ENCODE measurements at places on chromosomes 3 and 15. TPM values are rescaled to one million over a fixed set of nuclear protein-coding genes. Genes with fewer than 3 reads are reported as not detected.

DNA sequence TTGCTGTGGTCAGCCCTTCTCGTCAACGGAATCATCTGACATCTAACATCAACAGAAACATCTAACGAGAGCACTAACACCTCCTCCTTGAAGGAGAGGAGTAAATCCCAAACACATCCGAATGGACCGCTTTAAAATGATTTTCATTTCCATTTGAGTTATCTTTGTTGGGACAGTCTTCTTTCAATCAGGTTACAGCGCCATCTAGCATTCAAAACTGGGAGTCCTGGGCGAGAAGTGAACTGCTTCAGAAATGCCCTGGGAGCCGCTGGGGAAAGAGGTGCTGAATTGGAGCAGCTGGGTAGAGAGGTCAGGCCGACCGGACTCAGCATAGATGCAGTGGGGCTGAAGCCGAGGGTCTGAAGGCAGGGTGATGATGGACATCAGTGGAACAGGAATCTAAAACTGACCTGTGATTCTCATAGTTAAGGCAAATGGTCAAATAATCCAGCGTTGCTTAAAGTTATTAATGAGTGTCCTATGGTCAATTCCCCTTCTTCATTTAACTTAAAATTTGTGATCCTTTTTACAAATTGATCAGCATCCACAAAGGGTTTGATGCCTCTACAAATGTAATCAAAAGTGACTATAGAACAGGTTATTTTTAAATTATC is 170.0 kb upstream of the NDN start:
- DNase-seq: no peak

CCR1 gene
- total RNA-seq: 0.45 TPM

DNA sequence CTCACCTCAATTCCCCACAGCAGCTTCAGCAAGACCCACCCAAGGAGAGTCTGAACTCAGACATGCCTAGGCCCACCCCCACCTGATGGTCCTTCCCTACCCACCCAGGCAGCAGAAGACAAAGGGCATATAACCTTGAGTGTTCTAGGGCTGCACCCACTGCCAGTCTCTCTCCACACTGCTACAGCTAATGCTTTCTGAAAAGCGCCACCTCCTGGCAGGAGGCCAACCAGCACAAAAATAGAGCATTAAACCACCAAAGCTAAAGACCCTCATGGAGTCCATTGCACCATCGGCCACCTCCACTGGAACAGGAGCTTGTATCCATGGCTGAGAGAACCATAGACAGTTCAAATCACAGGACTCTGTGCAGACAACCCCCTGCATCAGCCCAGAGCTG is 11.3 kb upstream of the RPL39L start:
- DNase-seq: no peak

DNA sequence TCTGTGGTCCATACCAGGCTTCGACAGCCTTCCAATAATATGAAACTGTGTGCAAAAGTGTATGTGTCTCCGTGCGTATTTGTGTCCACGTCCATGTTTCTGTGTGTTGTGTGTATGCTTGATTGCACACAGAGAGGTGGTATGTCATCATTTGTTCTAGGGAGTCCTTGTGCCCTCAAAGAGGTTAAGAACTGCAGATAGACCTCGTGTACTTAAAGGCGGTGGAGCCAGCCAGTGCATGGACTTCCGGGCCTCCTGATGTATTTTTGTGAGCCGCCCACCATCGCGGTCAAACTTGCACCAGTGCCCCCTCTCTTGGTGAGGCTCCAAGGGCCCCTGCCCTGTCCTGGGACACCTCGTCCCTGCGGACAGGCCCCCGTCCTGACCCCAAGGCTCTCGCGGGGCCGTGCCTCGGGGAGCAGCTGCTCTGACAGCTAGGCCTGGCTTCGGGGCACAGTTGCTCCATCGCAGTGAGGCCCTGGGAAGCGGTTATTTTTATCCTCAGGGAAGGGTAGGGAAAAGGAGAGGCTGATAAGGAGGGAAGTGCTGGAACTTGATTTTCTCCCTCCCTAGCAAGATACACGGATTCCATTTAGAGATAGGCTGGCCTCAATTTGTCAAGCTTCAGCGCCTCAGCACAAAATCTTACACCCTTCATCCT is 1.2 kb upstream of the RYK start:
- DNase-seq: no peak

DNA sequence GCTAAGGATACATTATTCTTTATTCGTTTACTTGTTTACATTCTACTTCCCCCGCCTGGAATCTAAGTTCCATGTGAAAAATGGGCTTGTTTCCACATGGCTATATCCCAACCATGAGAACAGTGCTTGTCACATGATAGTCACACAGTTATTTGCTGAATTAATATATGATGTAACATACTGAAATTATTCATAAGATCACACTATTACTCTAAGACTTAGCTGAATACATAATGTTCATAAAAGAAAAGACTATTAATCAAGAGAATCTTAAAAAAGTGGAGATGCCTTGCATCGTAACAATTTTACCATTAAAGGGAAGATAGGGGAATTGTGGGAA is 6.5 kb downstream of the PBRM1 start:
- no peak for DNase-seq

DNA sequence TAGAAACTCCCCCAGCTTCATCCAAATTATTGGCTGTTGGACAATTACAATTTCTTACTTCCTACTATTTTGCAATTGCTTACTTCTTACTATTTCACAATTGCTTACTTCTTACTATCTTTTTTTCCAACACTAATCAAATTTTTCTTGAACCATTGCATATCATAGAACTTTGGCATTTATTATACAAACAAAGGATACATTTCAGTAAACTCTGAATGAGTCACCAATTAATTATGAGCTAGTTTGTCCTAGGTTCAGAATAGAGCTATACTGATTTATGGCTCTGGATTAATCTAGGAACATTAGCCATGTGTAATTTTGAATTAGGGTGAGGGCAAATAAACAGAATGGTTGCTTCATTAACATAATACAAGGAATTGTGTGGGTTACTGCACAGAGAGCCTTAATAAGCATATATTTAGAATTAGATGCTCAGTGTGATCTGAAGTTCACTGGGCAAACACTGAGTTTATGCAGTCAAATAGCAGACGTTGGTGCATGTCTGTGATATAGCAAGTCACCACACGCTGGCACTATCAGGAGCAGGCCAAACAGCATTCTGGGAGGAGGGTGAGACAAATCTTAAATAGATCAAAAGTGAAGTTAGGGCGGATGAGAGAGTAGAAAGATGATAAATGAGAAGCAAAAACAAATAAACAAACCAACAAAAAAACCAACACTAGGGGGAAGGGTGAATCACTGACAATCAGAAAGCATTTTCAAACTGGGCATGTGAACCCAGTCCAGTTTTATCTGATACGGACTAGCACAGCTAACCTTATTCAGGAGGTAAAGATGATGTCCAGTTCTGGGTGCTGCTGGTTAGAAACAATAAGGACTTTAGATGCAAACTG is 21.5 kb downstream of the GABRR3 start:
- no peak for DNase-seq

CGNL1 gene
- 3.8 TPM for total RNA-seq

DNA sequence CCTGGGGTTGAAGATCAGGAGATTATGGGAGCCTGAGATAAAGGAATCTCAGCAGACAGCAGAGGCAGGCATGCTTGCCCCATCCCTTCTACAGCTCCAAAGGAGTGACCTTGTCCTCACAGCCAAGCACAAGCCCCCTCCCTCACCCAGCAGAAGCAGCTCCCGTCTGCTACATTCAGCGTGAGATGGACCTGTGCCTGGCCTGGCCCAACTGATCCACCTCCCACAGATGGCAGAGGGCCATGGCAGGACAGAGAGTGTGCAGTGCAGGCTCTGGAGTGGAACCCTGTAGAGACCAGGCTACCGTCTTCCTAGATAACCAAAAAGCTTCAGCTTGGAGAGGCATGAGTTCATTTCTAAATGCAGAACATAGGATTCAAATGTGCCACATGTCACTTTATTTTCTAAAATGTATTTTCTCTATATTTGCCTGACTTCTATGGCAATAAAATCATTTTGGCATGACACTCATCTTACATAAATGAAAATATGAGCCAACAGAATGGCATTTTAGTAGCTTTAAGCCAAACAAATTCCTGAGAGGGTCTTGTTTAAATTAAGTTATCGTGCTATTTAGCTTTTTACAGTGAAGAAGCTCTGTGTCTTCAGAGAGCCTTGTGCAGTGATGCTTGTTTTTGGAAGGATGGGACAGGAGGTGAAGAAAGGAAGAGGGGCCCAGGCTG is 43.7 kb downstream of the SLC12A8 start:
- no peak for DNase-seq

DNA sequence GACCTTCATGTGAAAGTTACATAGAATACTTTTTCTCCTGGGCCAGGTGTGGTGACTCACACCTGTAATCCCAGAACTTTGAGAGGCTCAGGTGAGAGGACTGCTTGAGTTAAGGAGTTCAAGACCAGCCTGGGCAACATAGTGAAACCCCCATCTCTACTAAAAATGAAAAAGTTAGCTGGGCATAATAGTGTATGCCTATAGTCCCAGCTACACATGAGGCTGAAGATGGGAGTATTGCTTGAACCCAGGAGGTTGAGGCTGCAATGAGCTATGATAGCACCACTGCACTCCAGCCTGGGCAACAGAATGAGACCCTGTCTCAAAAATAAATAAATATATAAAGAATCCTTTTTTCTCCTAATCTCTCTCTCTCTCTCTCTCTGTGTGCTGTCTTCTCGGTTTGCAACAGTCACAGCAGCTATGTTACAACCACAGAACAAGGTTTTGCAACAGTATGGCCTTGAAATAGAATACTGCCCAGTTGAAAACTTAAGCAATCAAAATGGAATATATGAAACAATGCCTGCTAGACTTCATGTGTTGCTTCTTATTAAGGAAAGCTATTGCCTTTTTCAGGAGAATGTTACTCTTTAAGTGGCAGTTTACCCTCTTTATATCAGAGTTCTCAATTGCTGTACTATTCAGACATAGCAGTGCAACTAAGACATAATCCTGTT is 12.3 kb upstream of the DENND4A start:
- no peak for DNase-seq

DNA sequence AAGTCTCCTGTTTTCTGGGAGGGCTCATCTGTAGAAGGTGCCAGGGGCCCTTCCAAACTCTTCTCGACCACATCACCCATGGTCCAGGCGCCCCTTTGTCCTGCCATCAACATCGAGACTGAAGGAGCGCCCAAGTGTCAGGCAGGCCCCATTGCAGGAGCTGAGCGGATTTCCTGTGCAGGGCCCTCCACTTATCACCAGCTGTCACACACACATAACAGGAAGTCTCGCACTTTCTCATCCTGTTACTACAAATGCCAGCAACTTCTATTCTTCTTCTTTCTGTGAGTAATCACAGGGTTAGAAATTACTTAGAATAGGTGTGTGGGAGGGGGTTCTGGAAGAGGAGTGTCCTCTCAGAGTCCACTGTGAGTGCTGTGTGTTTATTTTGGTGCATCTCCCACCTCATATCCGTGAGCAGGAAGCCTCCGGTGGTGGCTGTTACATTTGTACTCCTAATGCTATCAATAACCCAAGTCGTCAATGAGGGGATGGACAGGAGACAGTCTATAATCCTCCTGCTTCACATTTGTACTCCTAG is at the start of gene KLHL6:
Gene KLHL6, minus strand, starts transcription at position 166 of the 541 bp plus-strand sequence. Its CDS starts 53 bp downstream, at position 113.
- DNase-seq: no peak

DNA sequence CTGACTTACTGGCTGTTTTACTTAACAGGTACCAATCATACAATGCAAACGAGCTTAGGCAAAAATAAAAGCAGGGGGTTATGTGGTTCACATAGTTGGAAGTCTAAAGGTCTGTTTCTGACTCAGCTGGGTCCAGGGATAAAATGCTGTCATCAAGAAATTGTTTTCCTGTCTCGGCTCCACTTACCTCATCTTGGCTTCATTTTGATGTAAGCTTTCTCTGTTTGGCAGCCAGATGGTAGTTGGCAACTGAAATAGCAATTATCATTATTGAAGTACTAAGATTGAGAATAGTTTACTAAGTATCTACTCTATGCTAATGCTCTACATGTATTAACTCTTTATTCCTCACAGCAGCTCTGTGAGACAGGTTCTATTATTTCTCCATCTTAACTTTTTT is 36.8 kb upstream of the CNTN3 start:
- no peak for DNase-seq

- no peak for DNase-seq
These were observed 23.0 kb upstream of the CCK start for GRCh38 chr3:42289026-42289425.

GRCh38 chr15:99244306-99244705 is 5.1 kb downstream of the TTC23 start:
- no peak for DNase-seq

- no peak for DNase-seq
These were observed 9.8 kb upstream of the SLC6A1 start for GRCh38 chr3:10982782-10983181.

- DNase-seq: no peak
These were observed 186.9 kb downstream of the FAM43A start for GRCh38 chr3:194872669-194872977.

KBTBD8 gene
- 1.7 TPM for total RNA-seq

- DNase-seq: no peak
These were observed 20.9 kb downstream of the NOX5 start for GRCh38 chr15:69035205-69035917.

GRCh38 chr15:74821091-74821789 is 5.2 kb upstream of the CPLX3 start:
- no peak for DNase-seq

GRCh38 chr3:136576279-136577009 is 175.7 kb downstream of the STAG1 start:
- no peak for DNase-seq

DNA sequence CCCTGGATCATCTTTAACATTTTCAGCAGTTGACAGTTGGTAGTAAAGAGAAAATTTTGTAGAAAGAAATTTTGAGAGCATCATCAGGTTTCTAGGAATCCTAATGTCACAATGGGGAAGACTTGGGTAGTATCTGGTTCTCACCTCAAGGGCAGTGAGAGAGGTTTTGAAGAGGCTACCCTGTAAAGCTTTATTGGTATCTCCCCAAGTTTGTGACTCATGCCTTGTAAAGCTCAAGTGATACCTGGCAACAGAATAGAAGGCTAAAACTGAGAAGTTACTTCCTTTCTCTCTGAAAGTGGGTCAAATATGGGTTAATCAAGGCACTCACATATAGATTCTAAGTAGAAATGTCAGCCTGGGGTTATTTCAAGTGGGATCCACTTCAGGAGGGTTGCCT is 196.4 kb downstream of the SUCNR1 start:
- DNase-seq: no peak

GRCh38 chr15:80638553-80639167 is 56.5 kb upstream of the ABHD17C start:
- no peak for DNase-seq

GRCh38 chr3:195210266-195210973 is 60.5 kb downstream of the XXYLT1 start:
- DNase-seq: no peak

FEZF2 gene
- total RNA-seq: not detected

EXD1 gene
- not detected for total RNA-seq

GRCh38 chr3:66418475-66418931 is 82.3 kb downstream of the LRIG1 start:
- no peak for DNase-seq

GRCh38 chr3:140467104-140467577 is 210.7 kb upstream of the TRIM42 start:
- DNase-seq: no peak

PLSCR2 gene
- not detected for total RNA-seq

LMAN1L gene
- 0.18 TPM for total RNA-seq
